Endodermal cell (in vitro differentiated cells): ENCODE measurements at places on chromosomes 7 and 10.

DNA sequence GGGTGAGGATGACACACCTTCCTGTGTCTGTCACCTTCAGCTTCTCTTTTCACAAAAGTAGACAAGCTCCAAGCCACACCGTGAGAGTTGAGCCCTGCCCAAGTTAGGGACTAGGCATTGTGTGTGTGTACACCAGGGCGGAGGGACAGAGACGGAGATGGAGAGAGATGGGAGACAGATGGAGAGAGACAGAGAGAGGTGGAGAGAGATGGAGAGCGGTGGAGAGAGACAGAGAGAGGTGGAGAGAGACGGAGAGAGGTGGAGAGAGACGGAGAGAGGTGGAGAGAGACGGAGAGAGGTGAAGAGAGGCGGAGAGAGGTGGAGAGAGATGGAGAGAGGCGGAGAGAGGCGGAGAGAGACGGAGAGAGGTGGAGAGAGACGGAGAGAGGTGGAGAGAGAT lies 207.0 kb downstream of the DNAJB6 start:
- DNase-seq: no peak

- no peak for DNase-seq
Measured at GRCh38 chr10:15571575-15571974, 148.1 kb downstream of the ITGA8 start.

DNA sequence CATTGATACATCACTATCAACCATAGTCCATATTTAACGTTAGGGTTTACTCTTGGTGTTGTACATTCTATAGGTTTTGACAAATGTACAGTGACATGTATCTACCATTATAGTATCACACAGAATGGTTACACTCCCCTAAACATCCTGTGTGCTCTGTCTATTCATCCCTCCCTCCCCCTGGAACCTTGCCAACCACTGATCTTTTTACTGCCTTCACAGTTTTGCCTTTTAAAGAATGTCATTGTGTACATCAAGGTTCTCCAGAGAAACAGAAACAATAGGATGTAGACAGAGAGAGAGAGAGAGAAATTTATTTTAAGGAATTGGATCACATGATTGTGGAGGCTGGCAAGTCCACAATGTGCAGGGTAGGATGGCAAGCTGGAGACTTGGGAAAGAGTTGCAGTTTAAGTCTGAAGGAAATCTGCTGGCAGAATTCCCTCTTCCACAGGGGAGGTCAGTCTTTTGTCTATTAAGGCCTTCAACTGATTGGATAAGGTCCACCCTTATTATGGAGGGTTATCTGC lies 45.1 kb upstream of the CCNJ start:
- DNase-seq: no peak

GRCh38 chr7:30241767-30242166 lies 42.6 kb upstream of the ZNRF2 start:
- no peak for DNase-seq
